ENCODE measurements at places on chromosomes 16 and 17. TPM values are rescaled to one million over a fixed set of nuclear protein-coding genes. Genes with fewer than 3 reads are reported as not detected.

C16orf90 gene
- total RNA-seq = not detected

SLC6A2 gene
- total RNA-seq = 2.0 TPM

EPX gene
- not detected for total RNA-seq

MYH11 gene
- total RNA-seq = 23,237 TPM

ELOB gene
- total RNA-seq = 263 TPM

FLYWCH2 gene
- 36.7 TPM for total RNA-seq

KRT36 gene
- total RNA-seq = not detected

SNAI3 gene
- 1.1 TPM for total RNA-seq

KRTAP9-4 gene
- not detected for total RNA-seq

SLC52A1 gene
- total RNA-seq = not detected
